Hepatic stellate cell (primary cell): ENCODE measurements at places on chromosomes 3 and 15.

DNA sequence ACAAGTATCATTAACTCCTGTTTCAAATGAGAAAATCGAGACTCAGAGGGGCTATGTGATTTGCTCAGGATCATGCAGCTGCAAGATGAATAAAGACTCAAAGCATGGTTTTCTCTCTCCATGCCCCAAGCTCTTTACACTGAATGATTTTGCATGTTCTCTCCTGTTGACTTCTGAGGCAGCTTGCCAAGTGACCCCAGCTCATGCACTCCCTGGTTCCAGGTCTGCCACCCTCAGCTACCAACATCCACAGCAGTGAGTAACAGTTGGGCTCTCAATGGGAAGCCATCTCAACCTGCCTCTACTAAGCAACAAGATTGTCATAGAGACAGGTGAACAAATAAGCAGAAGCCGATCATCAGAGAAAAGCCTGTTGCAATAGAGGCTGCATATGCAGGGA lies 116.9 kb upstream of the GADL1 start:
- no peak for DNase-seq

DNA sequence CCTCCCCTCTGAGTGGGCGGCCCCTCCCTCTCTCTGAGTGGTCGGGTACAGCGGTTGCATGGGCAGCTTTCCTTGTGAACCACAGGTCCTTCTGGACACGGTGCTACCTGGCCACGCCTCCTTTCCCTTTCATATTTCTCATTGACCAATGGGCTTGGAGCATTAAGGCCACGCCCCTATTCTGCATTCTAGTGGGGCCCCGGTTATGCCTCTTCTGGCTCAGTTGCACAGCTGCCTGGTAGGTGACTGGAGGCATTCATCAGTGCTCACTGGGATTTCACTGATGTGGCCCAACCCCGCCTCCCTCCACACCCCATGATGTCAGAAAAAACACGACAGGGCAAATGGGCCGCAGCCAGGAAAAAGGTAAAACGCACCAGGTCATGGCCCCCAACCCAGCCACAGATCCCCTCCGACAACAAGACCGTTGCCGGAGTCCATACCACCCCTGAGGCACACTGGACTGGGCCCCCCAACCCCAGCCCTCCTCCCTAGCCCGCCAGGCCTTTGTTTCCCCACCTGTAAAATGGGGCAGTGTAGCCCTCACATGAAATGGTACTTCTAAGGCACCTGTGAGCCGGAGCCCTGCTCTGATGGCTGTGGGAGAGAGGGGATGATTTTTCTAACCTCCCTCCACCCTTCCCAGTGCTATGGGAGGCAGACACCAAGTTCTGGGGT lies 26.3 kb downstream of the NGRN start:
- no peak for DNase-seq

GRCh38 chr3:8442993-8443650 lies 58.5 kb upstream of the LMCD1 start:
- DNase-seq, result no peak

GRCh38 chr3:16813336-16813735 lies 71.4 kb upstream of the PLCL2 start:
- DNase-seq, result no peak

DNA sequence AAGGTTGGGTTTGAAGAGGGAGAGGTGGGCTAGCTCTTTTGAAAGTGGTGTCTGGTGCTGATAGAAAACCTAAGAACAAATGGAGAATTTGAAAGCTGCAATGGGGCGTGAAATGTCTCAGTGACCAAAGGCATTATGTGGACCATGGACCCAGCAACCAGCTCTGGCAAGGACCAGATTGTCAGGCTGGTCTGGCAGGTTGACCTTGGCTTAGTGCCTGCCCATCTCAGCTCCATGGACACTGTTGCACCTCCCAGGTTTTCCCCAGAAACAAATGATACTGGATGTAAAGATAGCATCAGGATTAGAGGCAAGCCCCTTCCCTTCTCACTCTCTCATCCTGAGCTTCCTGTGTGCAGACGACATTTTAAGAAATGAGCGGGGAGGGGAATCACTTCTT lies 302.9 kb upstream of the LRRFIP2 start:
- DNase-seq, result no peak

DNA sequence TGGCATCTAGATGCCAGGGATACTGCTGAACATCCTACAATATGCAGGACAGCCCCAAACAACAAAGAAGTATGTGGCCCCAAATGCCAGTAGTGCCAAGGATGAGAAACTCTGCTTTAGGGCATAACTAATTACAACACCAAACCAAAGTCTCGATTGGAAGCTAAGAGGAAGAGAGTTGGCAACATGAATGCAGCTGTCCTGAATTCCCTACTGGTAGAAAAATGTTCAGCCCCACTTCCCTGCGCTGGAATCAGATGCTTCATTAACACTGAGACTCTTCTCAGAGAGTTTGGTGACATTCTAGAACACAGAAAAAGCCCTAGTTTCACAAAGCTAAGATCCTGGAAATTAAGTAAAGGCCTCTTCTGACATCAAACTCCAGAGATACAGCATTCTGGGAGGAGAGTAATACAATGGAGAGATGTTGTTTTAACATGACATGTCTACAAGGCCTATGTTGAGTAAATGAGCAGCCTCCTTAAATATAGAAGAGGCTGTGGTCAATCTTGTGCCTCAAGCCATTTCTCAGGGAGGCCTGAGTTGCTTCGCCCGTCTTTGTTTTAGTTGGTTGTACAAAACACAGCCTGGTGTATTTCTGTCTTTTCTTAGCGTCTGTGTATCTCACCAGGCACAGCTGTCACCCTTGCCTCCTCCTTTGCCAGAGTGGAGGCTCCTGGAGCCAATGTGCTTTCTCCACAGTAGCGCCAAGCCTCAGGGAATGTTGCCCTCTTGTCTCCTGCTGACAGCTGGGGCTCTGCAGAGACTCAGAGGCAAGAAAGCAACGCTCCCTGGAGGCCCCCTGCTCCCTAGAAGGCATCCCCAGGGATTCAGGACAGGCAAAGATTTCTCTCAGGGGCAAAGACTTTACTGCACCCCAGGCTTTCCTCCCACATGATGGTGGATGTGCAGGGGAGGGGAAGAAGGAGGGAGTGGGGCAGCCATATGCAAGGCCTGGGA lies 25.1 kb upstream of the CTNNB1 start:
- DNase-seq, result no peak

DNA sequence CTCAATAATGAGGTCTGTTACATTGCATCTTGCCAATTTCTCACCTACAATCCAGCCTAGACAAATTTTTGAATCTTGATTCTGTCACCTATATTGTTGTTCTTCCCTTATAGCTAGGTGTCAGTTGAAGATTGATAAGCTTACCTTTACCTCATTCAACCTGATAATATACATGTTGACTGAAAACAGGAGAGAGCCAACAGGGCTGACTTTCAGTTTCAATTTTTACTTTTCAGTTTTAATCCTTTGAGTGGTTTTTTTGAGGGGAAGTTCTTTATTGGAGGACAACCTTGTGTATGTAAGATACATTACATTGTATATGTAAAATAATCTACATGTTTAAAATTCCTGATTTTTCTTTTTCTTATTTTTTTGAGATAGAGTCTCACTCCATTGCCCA lies 5.8 kb downstream of the ATP13A5 start:
- no peak for DNase-seq

- no peak for DNase-seq
Observed at GRCh38 chr3:17013050-17013449, 128.3 kb downstream of the PLCL2 start.

- DNase-seq, result no peak
Observed at GRCh38 chr3:52268036-52268435, 10.4 kb downstream of the WDR82 start.

GRCh38 chr3:127668906-127669305 lies 3.8 kb upstream of the ABTB1 start:
- DNase-seq, result no peak

DNA sequence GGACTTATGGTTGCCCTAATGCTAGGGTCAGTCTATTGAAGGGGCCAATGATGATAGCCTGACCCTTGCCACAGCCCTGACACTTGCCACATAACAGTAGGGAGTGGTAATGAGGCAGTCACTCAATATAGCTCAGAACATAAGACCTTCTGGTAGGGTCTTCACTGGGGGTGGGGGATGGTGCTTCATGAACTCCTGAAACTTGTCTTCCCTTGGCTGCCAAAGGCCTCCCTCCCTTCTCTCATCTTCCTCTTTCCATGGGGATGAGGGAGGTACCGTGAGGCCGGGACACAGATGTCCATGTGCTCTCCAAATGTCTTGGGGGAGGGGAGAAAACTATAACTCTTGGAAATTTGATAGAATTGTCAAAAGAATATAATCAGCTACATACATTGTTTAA lies 21.1 kb upstream of the THSD4 start:
- DNase-seq, result no peak

- no peak for DNase-seq
Observed at GRCh38 chr3:5017925-5018531, 38.8 kb downstream of the BHLHE40 start.

GRCh38 chr3:30753766-30754165 lies 140.7 kb downstream of the GADL1 start:
- DNase-seq, result no peak

DNA sequence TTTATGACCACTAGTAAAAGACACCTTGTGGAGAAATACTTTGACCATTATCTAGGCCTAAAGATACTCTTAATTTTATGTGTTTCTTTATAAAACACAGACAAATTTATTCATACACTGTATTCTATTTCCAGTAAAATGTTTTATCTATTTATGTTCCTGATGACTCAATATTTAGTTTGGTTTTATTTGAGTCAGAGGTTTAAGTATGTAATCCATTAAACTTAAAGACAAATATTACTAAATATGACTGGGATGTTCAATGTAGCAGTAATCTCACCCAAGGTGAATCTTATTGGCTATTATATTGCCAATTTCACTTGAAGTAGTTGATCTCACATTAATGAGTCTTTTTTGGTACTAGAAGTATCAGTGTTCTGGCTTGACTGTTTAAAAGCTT lies 799.7 kb downstream of the CADM2 start:
- DNase-seq, result no peak

- DNase-seq, result peak; percentile 22
Observed at GRCh38 chr3:190048932-190049441, 71.7 kb downstream of the P3H2 start.

DNA sequence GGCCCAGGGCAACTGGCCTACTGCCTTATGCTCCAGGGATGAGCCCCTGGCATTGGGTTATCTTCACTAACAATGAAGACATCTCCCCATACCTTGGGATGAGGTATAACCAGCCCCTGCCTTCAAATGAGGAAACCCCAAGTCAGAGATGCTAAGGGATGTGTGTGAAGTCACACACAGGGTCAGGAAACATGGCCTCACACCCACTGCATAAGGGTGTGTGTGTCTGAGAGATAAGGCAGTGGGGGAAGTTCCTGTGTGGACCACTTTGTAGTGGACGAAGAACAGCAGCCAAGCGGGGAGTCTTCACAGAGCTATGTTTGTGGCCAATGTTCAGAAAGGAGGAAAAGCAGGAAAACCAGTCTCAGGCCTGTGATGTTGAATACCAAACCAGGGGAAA lies 10.5 kb downstream of the ELP6 start:
- DNase-seq, result no peak

GRCh38 chr3:178517665-178518334 lies 18.4 kb upstream of the KCNMB2 start:
- no peak for DNase-seq

GRCh38 chr3:131018970-131019369 lies 7.7 kb downstream of the ASTE1 start:
- DNase-seq, result no peak

DNA sequence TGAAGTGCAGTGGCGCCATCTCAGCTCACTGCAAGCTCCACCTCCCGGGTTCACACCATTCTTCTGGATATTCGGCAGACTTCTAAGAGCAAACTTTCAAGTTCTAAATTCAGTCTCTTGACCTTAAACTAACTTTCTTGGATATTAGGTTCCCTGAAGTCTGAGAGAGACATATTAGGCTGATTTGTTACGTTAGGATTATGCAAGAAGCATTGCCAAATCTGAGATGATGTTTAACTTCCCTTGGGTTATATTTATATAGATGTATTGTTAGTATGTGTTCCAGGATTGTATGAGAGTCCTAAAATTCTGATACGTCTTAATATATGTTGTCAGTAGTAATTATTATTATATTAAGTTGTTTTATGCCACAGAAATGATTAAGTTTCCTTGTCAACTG lies 80.1 kb downstream of the SLC6A1 start:
- no peak for DNase-seq
